ENCODE measurements at places on chromosomes 12 and 14.

- DNase-seq, result no peak
Observed at GRCh38 chr14:25150401-25150800, 100.5 kb upstream of the STXBP6 start.

DNA sequence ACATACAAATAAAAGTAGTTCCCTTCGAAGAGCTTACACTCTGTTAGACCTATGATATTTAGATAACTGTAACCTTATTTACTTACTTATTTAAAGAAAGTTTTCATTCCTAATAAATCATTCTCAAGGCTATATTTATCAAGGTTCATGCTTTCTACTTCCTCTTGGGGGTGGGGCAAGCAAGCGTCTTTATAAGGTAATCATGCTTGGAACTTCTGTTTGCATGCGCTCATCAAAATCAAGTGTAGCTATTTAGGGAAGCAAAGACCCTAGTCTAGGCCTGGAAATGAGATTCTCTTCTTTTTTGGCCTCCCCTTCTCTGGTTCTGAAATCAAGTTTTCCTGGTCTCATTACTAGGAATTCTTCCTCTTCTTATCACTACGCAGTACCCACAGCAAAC lies 766 bp downstream of the RERG start:
- no peak for DNase-seq

DNA sequence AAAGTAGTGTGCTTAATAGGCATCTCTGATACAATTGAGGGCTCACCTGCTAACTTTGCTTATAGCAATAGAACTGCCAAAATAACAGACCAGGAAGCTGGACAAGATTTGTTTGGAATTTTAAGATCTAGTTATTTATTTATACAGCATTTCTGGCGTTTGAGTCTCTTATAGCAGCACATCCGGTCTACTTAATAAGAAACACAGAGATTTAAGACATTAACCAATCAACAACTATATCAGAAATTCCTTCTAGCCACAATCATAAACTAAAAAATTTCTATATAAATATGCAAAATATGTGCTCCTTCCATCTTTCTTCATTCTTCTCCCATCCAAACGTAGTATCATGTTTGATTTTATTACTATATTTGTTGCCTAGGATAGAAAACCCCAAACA lies 2.6 kb downstream of the RTN1 start:
- no peak for DNase-seq

GRCh38 chr14:22008766-22009165 lies 335.1 kb upstream of the OR4E1 start:
- DNase-seq, result no peak

GRCh38 chr12:10716704-10717315 lies 6.3 kb downstream of the YBX3 start:
- peak; percentile 68 for DNase-seq

- no peak for DNase-seq
Observed at GRCh38 chr14:81561084-81561775, 27.6 kb upstream of the SEL1L start.

DNA sequence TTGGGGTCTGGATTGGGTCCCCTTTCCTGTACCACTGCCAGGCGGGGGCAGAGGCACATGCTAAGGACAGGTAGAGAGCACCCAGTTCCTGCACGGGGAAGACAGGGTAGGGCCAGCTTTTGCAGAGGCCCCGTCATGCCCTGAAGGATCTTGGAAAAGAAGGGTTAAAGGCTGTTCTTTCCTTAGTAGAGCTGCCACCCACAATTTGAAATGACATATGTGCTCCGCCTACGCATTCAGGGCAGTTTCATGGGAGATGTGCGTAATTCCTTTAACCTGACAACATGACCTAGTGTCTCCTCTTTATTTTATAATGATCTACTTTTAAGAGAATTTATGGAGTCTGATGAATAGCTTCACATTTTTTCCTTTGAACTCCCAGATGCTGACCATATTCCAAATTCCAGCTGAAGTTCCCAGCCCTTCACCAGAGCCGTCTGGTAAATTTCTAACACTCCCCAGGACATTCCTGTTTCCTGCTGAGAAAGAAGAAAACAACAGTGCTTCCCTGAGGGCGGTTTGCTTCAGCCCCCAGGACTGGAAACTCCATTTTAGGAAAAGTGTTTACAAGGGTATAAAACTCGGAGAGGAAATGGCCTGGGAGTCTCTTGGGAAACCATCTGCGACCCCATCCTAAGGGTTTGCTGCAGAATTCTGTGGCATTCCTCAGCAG lies 58.9 kb upstream of the PLEKHG3 start:
- no peak for DNase-seq

DNA sequence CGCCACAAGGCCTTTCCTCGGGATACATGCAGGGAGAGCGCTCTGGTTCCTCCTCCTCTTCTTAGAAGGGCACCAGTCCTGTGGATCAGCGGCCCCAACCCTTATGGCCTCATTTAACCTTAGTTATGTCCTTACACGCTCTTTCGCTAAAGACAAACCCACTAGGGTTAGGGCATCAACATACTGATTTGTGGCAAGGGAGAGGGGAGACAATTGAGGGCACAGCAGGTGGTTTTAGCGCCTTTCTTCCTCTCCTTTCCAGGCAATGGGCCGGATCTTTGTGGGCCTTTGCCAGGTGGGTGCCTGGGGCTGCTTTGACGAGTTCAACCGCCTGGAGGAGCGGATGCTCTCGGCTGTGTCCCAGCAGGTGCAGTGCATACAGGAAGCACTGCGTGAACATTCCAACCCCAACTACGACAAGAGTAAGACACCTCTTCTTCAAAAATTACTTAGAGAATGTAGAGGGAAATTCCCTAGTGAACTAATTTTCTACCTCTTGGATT lies 43.6 kb downstream of the DYNC1H1 start:
- no peak for DNase-seq

- no peak for DNase-seq
Observed at GRCh38 chr12:107477947-107478610, 207.5 kb upstream of the PWP1 start.

DNA sequence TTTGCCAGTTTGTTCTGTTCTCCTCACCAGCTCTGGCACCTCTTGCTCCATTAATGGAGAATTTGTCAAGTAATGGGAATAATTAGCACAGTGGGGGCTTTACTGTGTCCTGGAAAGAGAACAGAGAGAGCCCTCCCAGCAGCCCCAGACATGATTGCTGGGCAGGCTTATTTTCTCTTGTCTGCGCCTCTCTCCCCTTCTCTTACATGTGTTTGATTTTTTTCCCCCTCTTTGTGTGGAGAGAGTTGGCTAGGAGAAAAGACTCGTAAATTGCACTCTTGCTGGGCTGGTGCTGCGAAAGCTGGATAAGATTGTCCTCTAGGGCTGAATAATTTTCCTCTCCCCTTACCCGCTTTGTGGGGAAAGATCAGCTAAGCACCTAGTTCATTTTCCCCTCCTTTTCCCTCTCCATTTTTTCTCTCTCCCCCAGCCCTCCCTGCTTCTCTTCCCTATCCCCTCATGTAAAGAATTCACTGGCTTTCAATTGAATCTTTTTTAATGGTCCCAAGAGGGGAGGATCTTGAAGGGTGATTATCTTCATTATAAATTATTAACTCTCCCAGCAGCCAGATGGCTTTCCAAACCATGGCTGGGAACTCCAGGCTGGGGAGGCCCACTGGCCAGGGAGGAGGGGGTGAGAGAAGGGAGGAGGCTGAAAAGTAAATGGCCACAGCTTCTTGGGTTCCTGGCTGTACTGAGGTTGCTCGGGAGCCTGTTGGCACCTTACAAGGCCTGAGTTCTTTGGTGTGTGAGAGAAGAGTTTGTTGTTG lies 62.2 kb downstream of the NRXN3 start:
- DNase-seq, result no peak

- no peak for DNase-seq
Observed at GRCh38 chr14:56650979-56651378, 71.4 kb downstream of the TMEM260 start.

- DNase-seq, result no peak
Observed at GRCh38 chr12:122306407-122306806, 40.1 kb upstream of the VPS33A start.

DNA sequence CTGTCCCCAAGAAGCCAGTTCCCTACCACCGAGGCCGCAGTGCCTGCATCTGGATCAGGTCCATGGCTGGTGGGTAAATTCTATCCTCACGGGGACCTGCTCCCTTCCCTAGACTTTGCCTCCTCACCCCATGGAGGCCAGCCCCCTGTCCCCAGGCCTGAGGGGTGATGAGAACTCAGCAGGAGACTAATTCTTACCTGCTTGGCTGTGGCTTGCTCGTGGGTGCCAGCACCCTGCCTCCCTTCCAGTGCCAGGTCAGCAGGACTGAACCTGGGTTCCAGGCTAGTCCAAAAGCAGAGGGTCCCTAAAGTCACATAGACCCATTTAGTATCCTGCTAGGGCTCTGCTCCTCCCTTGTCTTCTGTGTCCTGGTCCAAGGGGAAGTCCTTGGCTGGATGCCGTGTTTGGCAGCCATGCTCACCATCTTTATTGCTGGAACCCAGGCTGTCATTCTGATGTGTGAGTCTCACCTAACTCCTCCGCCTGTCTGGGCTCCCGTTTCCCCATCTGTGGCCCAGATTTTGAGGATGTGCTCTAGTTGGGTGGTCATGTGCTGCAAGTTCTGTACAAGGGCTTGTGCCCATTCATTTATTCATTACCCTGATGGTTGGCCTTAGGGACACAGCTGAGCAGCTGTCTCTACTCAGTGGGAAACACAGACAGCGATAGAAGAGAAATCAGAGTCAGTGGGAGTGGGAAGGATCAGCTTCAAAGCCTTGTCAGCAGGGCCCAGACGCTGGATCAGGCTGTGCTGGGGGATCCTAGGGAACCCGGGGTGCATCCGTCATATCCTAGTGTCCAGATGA lies 949 bp downstream of the PLBD2 start:
- DNase-seq, result no peak

- DNase-seq, result no peak
Observed at GRCh38 chr14:76168531-76168930, 16.8 kb downstream of the GPATCH2L start.

GRCh38 chr14:100828031-100828769 lies 2.3 kb downstream of the MEG3 start:
- DNase-seq, result no peak

GRCh38 chr12:67509666-67510386 lies 138.7 kb upstream of the DYRK2 start:
- no peak for DNase-seq

GRCh38 chr14:60178820-60179219 lies 13.6 kb upstream of the DHRS7 start:
- DNase-seq, result no peak

- DNase-seq, result peak; percentile 76
Observed at GRCh38 chr12:106136263-106136662, 2.5 kb downstream of the NUAK1 start.
